Germinal center (tissue), 1 donor: ENCODE measurements at places on chromosomes 13 and 19.

GRCh38 chr19:48492925-48493717, 18.5 kb downstream of the LMTK3 start:
- DNase-seq = peak; percentile 94

GRCh38 chr19:6768236-6768785, 1.1 kb upstream of the SH2D3A start:
- DNase-seq = no peak

GRCh38 chr13:32391101-32391619, 36.8 kb downstream of the N4BP2L1 start:
- DNase-seq = no peak

- DNase-seq = no peak
Observed at GRCh38 chr13:53104136-53104535, 75.5 kb downstream of the OLFM4 start.

DNA sequence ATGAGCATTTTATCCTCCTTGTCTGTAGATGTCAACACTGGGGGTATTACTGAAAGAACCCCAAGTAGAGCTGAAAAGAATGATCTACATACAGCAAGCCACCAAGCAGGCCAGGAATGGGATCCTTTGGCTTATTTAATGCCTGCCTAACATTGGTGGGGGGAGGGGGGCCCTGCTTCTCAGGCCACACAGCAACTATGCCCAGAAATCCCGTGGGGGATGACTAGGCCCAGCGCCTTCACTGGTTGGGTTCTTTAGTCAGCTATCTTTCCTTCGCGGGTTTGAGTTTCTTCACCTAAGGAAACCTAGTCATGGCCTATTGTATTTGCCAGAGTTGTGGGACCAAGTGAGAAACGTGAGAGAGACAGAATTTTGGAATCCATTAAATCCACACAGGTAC, 80.5 kb downstream of the CCNA1 start:
- DNase-seq = no peak

- no peak for DNase-seq
Observed at GRCh38 chr19:51552996-51553725, 17.9 kb upstream of the ZNF175 start.

DNA sequence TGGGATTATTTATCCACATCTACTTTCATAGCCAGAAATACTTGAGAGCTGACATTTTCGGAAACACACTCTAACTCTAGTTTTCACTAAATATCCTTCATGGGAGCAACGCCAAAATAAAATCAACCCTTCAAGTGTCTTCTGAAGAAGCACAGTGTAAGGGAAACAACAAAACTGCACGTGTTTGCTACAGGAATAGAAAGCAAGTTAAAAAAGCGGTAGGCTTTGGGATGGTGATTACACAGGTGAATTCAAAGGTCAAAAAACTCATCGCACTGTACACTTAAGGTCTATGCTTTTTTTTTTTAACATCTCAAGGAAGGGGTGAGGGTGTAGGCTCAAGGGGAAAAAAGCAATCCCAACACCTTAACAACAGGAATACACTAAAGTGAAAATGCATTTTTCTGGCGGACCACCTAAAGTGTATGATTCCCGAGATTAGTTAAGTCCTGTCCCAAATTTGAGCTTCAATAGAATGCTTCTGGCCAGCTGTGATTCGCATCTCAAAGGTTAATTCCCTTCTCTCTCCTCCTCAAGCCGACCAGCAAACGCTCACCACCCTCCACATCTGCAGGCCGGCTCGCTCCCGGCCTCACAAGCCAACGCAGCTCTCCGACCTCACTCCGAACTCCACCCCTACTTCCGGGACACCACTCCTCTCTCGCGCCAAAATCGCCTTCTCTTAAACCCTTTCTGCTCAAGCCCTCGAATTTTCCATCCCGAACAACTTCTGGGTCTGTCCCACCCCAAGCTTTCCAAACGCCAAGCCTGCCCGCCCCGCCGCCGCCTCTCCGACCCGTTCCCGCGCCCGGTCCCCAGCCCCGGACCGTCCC, 1.1 kb downstream of the ARGLU1 start:
- peak; percentile 56 for DNase-seq

- no peak for DNase-seq
Observed at GRCh38 chr19:14516746-14517438, 1.3 kb downstream of the DNAJB1 start.

DNA sequence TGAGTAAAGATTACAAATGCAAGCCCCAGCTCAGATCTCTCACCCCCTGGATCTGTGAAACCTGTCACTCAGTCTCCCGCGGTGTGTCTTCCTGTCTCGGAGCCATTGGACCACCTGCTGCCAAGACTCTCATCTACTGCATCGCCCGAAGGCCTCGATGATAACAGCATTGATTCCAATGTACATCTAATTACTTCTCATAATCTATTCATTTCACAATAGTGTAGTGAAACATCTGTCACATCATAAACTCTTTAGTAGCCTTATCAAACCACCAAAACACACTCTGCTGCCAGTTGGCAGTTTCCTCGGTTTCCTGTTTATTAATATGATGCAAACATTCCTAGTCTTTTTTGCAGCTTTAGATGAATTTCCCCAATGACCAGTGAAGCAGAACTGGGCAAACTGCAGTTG, 220.3 kb downstream of the POU4F1 start:
- no peak for DNase-seq

DNA sequence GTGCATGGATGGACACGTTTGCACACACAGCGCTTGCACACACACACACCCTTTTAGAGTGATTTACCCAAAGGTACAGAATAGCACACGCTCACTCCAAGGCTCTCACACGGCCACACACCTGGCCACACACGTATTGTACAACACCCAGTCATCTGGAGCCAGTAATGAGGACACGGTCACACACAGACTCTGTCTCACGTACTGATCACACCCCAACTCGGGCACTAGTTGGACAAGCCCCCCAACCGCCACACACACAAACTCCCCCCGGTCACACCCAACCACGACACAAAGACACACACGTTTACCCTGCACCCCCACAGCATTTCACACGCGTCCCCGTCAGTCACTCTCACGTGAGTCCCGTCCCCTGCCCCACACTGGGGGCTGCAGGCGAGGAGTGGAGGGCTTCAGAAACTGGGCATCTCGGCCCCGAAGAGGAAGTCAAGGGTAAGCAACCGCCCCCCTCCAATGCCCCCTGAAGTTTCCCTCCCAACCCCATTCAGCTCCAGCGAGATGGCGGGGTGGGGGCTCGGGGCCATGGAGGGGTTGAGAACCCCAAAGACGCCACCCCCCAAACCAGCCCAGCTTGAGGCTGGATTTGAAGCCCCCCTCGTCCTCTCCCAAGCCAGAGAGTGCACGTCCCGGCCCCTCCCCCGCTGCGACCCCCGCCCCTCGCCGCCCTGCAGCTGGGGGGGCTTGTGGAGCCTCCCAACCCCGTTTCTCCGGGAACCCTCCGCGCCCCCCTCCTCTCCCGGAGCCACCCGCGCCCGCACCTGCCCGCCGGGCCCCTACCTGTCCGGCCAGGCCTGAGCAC, 599 bp downstream of the OLFM2 start:
- no peak for DNase-seq

GRCh38 chr13:76982061-76982460, 9.8 kb upstream of the CLN5 start:
- no peak for DNase-seq

DNA sequence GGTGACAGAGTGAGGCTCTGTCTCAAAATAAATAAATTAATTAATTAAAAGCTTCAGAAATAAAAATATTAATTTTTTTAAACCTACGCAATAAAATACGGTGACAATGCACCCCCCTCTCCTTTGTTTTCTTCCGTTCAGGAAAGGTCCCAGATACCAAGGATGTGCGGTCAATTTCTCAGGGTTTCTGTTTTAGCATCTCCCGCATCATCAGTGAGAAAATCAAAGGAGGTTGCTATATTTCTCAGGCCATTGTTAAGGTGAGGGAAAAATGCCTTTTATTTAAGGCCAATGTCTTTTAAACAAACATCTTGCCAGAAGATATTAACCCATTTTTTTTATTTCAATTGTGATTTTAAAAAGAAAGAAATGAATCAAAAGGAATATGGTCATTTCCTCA, 111.7 kb downstream of the INSR start:
- no peak for DNase-seq

- DNase-seq = no peak
Observed at GRCh38 chr13:113421673-113422270, 31.5 kb downstream of the ADPRHL1 start.

DNA sequence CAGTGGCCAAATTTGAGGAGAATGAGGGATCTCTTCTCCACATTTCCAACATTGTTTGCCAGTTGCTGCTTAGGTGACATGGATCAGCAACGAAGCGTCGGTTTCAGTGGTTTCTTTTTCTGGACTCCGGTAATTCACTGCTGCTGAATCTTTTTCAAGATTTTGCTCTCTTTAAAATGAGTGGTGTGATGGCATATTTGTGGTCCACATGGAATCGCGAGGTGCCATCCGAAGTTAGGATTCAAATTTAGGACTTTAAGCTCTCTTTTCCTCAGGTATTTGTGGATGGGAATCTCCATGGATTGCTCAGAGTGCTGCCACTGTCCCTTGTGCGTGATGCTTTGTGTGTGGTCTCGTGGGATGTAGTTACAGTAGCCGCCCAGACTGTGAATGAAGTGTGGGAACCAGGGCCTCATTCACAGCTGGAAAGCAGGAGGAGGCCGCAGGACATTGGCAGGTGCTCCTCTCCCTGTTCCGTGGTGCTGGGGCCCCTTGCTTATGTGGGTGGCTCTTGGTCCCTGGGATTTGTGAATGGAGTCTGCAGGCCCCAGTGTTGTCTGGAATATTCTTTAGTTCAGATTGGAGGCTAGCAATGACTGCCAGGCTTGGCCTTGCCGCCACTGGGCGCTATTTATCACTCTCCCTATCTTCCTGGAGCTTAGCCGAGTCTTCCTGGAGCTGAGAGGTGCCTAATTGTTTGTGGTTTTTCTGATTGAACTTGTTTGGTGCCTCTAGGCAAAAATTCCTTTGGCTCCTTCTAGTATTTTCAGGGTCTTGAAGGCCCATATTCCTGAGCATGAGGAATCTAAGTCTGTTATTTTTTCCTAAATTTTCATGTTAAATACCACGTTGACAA, 1.5 kb downstream of the ILF3 start:
- DNase-seq = no peak

DNA sequence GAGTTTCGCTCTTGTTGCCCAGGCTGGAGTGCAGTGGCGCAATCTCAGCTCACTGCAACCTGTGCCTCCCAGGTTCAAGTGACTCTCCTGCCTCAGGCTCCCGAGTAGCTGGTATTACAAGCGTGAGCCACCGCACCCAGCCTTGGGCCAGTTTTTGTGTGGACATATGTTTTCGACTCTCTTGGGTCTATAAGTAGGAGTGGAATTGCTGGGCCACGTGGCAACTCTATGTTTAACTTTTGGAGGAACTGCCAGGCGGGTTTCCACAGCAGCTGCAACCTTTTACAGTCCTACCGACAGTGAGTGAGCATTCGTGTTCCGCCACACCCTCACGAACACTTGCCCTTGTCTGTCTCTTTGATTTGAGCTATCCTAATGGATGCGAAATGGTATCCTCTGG, 44.9 kb downstream of the BICRA start:
- no peak for DNase-seq

GRCh38 chr13:100088273-100088643, 635 bp upstream of the PCCA start:
- DNase-seq = no peak

GRCh38 chr13:114151565-114152284, 19.3 kb upstream of the RASA3 start:
- no peak for DNase-seq

DNA sequence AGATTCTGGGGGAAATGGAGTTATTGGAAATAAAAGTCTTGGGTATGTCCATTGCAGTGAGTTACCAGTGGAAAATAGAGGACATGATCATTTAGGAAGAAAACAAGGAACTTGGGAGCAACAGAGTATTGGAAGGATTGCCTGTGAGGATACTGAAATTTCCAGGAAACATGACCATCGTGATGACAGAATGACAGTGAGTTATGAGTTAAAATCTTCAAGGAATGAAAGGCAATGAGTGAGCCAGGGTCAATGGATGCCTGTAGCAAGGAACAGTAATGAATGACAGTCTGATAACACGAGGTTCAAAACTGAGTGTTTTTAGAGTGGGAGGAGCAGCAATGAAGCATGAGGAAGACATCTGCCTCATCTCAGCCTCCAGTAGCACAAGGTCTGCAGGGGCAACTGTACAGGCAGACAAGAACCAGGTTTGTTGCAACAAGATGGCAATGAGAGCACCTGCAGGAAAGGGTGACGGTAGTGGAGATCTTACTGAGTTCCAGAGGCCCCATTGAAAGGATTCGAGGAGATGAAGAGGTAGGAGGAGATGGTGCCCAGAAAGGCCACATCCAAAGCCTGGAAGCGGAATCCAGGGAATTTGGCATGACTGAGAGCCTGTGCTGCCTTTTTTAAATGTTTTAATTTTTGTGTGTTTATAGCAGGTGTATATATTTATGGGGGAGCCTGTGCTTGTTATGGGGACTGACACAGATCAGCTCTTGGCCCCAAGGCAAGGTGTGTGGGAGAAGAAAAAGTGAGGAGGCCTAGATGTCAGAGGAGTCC, 43.9 kb downstream of the N4BP2L1 start:
- DNase-seq = no peak

GRCh38 chr19:30630289-30631032, 258.3 kb downstream of the ZNF536 start:
- DNase-seq = no peak

DNA sequence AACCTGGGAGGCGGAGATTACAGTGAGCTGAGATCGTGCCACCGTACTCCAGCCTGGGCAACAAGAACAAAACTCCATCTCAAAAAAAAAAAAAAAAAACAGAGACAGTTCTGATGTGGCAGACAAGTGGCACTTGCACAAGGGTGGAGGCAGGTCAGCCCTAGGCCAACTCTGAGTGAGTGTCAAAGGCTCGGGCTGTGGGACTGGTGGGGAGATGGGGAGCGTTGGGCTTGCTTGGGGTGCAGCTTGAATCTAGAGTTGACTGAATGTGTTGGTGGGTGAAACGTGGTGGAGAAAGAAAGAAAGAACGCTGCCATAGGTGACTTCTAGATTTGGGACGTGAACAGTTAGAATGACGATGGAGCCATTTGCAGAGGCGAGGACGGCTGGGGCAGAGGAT, 121.3 kb upstream of the SPACA7 start:
- DNase-seq = no peak

GRCh38 chr13:76600081-76600480, 286.1 kb downstream of the KCTD12 start:
- DNase-seq = no peak

GRCh38 chr13:71522941-71523526, 344.0 kb downstream of the DACH1 start:
- DNase-seq = no peak

- DNase-seq = peak; percentile 92
Observed at GRCh38 chr19:49363268-49364082, at the start of gene DKKL1. DKKL1 (plus strand) TSS chr19:49363877; CDS start chr19:49363999, 122 bp downstream.

- DNase-seq = no peak
Observed at GRCh38 chr19:38793177-38793576, 4.2 kb downstream of the LGALS7B start.

GRCh38 chr19:1814833-1815604, 2.9 kb upstream of the ATP8B3 start:
- no peak for DNase-seq

GRCh38 chr13:110225003-110225402, 82.0 kb downstream of the COL4A1 start:
- DNase-seq = no peak

DNA sequence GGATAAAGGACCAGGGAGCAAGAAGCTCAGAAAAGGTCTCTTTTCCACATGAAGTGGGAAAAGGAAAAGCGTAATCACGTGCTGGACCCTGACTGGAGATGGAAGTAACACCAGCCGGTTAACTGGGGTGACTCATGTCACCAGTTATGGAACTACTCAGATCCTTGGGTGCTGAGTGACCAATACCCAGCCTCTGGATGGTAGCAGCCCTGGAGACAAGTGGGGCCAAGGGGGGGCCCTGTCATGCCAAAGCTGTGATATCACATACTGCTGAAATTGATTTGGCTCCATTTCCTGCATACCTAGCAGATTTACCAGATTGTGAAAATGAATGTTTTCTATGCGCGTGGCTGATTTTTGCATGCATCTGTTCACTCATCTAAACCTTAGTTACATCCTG, 158.9 kb downstream of the ZIC5 start:
- DNase-seq = no peak
